ENCODE measurements at places on chromosomes 12 and 14.
A peak's percentile ranks its signal among the peaks of the same experiment; 100 is the strongest.

DNA sequence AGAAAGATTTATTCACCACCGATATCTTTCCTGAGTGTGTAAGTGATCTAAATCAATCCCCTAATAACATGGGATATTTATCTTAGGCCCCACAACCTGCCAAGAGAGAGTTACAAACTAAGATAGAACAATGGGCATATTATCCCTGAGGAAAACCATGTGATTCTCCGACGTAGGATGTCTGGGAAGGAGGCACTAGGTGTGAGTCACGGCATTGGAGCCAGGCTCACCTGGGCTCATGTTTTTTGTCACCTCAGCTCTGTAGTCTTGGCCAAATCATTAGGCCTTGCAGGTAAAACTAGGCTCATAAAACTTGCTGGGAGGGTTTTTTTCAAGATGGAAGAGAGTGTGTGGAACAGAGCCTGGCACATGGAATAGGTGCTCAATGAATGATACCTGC lies 129.7 kb upstream of the PLEKHG7 start:
- DNase-seq, result no peak

DNA sequence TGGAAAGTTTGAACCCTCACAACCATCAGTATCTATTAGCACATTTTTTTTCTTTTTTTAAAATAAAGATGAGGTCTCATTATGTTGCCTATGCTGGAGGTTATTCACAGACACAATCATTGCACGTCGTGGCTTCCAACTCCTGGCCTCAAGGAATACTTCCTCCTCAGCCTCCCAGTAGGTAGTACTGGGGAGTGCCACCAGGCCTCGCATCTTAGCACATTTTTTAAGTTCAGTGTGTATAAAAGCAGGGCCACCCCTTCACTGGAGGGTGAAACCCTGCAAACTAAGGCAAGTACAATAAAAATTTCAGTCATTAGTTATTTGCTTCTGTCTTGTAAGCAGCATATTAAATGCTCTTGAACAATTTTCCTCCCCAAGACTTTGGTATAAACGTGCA lies 114.2 kb upstream of the SINHCAF start:
- DNase-seq, result no peak

DNA sequence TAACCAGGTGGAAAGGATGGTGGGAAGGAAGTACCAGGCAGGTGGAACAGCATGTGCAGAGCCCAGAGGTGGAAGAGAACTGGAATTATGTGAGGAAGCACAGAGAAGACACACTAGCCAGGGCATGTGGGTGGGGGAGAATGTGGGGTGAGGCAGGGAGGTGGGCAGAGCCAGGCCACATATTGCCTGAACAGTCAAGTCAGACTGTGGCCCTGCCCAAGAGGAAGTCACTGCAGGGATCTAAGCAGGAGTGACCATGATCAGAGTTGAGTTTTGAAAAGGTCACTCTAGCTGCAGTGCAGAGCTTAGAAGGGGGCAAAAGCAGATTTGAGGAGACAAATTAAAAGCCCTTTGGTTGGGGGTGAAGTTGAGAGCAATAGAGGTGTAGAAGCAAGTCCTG lies 114.0 kb upstream of the SLC38A2 start:
- DNase-seq, result no peak

DNA sequence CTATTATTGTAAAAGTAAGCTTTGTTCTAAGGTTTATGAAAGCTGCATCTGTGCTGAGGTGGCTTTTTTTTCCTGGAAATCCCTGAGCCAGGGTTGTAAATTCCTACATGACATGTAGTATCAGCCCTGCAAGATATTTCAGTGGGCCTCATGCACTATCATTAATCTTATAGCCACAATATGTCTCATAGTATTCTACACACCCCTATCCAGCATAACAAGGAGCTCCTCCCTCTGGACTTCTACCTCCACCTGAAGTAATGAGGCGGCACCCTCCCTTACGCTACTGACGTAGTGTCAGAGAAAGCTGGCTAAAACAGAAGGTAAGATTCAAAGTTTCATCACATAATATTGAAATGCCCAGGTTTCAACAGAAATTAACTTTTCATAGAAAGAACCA lies 35.5 kb downstream of the SLC5A8 start:
- DNase-seq, result no peak

- DNase-seq, result no peak
Measured at GRCh38 chr12:98260276-98260675, 255.1 kb upstream of the TMPO start.

DNA sequence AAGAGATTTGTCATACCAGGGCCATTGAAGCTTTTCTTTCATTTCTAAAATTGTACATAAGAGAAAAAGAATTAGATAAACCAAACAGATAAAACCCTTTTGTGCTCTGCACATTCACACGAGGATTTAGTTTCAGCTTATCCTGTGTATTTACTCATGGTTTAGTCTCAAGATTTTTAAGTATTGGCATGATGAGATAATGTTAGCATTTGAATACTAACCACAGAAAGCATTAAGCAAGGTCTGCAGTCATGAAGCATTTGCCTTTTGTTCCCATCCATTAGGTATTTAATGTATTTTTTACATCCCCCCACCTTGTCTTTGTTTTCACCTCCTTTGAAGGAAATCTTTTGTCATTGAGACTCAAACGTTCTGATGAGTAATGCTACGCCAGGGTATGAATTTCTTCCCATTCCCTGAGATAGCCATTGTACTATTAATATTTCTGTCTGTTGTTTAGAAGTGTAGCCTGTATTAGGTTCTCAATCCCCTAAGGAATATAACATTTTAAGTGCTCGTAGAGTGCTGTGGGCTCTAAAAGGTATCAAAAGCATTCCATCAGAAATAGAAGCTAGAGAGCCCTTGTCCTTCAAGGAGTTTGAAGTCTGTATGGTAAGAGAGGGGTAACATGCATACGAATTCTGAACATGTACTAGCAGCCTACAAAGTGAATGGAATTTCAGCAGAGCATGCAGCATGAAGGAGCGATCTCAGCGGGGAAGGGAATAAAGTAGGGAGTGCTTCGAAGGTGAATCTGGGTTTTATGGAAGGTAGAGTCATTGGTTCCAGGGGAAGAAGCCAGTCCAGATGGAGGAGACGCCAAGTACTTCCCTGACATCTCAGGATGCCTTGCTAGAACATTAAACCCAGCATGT lies 22.3 kb downstream of the CRADD start:
- DNase-seq, result no peak

DNA sequence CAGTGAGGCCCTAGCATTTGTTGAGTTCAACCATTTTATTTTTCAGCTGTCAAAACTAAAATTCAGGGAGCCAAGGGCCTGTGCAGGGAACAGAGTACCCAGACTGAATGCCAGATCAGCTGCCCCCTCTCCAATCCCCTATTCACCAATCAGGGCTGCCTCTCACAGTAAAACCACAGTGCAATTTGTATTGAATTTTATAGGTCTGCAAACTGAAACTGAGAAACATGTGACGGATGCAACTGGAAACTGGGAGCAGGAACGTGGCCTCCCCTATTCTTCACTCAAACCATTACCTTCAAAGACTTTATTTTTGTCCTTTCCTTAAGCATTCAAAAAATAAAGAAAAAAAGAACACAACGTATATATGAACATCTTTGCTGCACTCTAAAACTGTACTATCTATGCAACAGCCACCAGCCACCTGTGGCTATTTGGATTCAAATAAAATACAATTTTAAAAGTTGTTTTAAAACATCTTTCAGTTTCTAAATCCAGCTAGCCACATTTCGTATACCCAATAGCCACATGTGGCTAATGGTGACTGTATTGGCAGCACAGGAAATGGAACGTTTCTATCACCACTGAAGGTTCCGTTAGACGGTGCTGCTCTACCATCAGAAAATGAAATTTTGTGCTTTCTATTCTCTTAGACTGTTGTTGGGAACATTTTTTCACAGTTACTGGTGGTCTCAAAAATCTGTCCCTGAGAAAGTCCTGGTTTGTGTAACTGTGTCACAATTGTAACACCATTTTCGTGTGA lies 371.3 kb upstream of the FAR2 start:
- no peak for DNase-seq

- no peak for DNase-seq
Measured at GRCh38 chr14:24847568-24848095, 202.3 kb downstream of the STXBP6 start.

DNA sequence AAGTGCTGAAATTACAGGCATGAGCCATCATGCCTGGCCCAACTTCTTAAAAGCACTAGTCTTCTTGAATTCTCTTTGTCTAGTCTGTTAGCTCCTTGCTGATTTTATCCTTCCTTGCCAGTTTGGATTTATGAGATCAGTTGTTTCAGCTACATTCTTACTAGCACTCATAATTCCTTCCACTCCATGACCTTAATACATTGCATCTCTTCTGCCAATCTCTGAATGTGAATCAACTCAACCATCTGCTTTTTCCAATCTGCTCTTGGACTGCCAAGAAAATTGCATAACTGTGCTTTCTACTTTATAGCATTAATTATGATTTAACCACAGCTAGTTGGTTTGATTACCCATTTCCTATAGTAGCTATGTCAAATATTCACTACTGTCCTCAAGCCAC lies 14.9 kb upstream of the HEATR5A start:
- DNase-seq, result peak; percentile 60

DNA sequence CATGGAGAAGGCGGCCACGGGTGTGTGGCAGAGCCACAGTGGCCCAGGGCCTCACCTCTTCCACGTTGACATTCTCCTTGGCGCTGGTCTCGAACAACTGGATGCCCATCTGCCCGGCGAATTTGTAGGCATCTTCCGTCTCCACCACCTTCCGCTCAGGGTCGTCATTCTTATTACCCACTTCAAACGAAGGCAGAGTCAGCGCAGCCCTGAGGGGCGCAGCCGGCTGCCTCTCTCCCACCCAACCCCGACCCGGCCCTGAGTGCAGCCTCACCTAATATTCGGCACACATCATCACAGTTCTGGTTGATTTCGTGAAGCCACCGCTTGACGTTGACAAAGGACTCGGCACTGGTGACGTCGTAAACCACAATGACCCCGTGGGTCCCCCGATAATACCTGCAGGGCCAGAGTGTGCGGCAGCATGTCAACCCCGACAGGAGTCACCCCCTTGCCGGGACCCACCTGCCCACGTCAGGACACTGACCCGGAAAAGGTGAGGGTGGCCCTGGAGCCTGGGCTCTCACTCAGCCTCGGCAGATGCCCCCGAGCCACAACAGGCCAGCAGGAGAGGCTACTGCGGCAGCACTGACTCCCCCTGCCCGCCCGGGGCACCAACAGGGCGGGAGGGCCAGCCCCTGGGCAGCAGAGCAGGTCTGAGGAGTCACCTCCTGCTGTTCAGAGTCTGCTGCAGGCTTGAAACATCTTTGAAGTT lies 17.6 kb downstream of the RAB35 start:
- DNase-seq, result no peak

DNA sequence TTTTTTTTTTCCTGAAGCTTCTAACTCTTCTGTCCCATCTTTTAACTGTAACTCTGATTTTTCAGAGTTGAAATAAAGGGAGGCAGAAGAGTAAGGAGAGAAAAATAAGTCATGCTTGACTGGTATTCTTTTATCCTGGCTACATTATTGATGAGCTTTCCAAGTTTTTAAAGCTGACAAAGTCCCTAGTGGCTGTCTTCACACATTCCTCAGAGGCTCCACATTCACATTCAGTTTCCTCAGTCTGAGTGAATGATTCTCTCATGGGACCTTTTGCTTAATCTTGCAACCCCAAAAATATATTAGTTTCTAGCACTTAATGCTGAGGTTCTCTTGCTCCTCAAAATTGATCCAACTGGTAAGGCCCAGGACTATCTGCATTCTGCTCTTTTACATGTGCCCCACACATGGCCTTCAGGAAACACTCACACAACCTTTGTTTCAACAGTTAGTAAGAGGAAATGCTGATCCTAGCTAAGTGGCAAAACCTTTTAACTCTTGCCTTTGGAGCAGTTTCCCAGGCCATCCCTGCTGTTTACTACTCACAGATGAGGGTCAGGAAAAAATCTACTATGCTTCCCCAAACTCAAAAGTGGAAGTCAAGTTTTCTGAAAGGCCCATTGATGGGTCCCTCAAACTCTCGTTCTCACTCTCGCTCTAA lies 61.7 kb upstream of the SLC6A15 start:
- DNase-seq, result no peak

DNA sequence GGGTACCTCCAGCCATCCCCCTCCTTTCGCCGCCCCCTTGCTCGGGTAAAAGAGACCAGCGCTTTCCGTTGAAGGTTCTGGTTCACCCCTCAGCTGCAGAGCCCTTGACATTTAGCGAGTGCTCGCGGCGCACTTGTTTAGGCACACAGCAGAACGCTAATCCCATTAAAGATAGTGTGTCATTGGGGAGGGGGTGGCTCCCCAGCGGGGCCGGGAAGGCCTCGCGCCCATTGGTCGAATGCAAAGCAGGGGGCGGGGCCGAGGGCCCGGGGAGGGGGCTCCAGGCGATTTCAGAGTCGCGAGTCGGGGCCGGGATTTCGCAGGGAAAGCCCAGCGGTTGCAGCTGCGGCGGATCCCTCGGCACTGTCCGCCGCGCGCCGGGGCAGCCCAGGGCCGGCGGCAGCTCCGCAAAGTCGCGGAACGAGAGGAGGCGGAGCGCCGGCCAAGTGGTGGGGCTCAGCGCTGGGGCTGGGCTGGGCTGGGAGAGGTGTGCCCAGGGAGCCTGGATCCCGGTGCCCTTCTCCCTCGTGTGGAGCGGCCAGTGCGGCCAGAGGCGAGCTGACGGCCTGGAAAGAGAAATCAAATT lies 122.9 kb downstream of the TSPAN9 start:
- peak; percentile 80 for DNase-seq

DNA sequence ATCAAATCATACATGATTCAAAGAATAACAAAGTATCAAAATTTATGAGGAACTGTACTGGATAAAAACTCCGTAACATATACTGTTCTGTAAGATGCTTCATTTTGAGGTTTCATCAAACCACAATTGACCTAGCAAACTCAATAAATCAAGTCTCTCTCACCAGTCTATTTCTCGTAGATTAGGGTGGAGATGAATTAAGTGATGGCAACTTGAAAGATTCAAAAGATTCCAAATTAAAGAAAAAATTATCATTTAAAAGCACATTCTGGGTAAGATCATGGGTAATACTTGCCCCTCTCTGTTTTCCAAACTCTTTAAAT lies 74.4 kb downstream of the PAPLN start:
- DNase-seq, result no peak

- DNase-seq, result peak; percentile 56
Measured at GRCh38 chr12:113065126-113066007, 8.8 kb downstream of the DTX1 start.

DNA sequence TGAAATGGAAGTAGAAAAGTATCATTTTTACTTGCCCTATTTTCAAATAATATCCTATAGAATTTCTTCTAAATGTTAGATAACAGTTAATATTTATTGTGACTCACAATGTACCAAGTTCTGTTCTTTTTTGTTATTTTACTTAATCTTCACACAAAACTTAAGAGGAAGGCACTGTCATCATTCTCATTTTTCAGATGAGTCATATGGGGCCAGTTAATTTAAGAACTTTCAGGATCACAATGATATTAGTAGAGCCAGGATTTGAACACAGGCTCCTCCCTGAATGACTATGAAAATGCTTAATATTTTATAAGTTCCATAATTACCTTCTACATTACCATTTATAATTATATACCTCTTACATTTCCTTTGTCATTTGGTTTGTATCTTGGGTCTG lies 10.4 kb upstream of the TMEM260 start:
- DNase-seq, result no peak

- no peak for DNase-seq
Measured at GRCh38 chr12:12817616-12818015, 4.5 kb downstream of the DDX47 start.
